ENCODE measurements at places on chromosomes 11 and 22.
A peak's percentile ranks its signal among the peaks of the same experiment; 100 is the strongest.

- DNase-seq, result no peak
Observed at GRCh38 chr11:110471371-110471770, 41.6 kb downstream of the FDX1 start.

GRCh38 chr11:131824771-131825170 is 454.4 kb downstream of the NTM start:
- DNase-seq, result no peak

- peak; percentile 30 for DNase-seq
Observed at GRCh38 chr11:93543292-93543977, at the start of gene SMCO4. TSS of gene SMCO4 (minus strand) at chr11:93543391. CDS start at chr11:93479189, 64,202 bp downstream.

- DNase-seq, result no peak
Observed at GRCh38 chr22:27784120-27784475, 17.5 kb downstream of the MN1 start.

- DNase-seq, result no peak
Observed at GRCh38 chr11:94169516-94169915, 40.9 kb downstream of the PANX1 start.

- DNase-seq, result no peak
Observed at GRCh38 chr11:12827929-12828812, 153.9 kb downstream of the TEAD1 start.

DNA sequence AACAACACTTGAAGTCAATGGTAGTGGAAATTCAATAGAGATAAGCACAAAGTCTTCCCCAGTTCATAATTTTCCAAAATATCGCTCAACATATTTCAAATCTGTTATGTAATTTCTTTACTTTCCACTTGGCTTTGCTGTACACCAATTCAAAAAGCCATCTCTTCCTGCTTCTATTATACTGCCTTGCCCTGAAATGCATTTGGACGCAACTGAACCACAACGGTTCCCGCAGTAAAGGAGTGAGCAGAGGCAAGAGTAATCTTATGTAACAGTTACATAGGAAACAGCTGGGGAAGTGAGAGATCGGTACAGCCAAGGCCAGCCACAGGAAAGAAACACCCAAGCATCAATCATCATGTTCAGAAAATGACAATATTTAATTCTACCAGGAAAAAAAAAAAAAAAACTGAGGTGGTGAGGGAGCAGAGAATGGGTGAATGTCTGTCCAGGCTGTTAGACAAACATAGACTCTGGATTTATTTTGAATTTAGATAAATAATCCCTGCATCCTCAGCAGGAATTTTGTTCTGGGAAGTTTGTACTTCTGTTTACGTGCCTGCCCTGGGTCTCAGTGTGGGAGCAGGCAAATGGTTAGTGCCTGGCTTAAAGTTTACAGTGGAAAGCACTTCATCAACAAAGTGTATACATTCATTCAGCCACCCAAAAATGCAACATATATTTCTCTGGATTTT is 392.2 kb downstream of the ETS1 start:
- DNase-seq, result no peak

DNA sequence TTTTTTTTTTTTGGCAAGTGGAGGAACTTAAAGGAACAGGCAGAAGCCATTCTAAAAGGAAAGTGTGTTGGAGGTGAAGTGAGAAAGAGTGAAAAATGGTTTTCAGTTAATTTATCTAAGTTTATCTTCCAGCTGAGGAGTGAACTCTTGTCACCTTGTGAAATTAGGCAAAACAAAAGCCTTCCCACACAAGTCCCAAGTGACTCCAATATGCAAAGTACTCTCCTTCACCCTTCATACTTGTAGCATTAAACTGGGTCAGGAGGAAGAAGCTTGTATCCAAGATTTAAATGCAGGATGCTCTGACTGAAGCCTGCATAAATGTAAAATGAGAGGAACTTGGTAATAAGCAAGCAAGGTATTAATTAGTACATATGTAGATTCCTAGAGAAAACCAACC is 796.8 kb downstream of the DLG2 start:
- DNase-seq, result no peak

GRCh38 chr11:539971-540481 is 2.7 kb downstream of the LRRC56 start:
- DNase-seq, result no peak

- no peak for DNase-seq
Observed at GRCh38 chr11:69489031-69489745, 7.7 kb downstream of the LINC01488 start.

- no peak for DNase-seq
Observed at GRCh38 chr11:71286701-71287643, 34.6 kb upstream of the SHANK2 start.

DNA sequence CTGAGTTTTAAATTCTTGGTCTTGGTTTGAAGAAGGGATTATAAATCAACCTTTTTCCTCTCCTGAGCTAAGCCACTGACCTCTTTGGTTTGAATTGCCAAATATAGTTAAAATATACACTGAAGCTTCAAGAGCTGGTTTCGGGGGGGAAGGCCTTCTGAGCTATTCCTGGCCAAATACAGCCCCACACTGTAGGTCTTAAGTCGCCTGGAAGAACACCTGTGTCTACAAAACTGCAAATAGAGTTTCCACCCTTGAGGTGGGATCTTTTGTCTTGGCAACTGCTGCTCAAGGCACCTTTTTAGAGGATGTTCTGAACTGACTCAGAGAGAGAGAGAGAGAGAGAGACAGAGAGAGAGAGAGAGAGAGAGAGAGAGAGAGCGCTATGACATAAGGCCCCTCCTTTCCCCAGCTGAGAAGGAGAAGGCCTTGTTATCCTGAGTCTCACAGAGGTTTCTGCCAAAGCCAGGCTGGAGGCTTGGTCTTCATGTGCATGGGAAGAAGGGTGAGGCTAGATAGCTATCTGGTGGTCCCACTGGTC is 5.5 kb downstream of the ADM start:
- no peak for DNase-seq

DNA sequence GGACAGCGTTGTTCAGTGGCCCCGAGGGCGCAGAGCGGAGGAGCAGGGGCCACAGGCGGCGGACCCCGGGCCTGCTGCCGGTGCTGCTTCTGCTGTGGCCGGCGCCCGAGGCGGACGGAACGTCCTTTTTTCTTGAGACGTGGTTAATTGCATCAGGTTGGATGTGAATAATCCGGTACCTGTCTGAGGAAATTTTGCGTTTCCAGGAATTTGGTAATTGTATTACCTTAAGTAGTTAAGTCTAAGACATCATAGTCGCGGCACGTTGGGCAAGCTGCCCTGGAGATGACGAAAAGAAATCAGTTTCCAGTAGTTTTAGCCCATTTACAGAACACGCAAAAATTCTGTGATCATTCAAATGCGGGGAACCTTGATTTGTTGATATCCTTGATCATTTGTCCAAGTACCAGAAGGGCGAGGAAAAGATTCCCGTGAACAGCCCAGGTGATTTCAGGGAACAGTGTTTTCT is 789 bp downstream of the SPECC1L start:
- DNase-seq, result no peak

Data from stimulated activated CD8-positive, alpha-beta memory T cell treated with anti-CD3 and anti-CD28 coated beads, Interleukin-7, amount 100 ng/mL, for 24 hours (primary cell).